HT-29 (cell line): ENCODE measurements at places on chromosomes 11 and 22. TPM values are rescaled to one million over a fixed set of nuclear protein-coding genes. Genes with fewer than 3 reads are reported as not detected.

GSTT2B gene
- total RNA-seq, result 0.70 and 0.89 TPM in 2 replicates

WT1 gene
- not detected in 2 replicates for total RNA-seq

DNA sequence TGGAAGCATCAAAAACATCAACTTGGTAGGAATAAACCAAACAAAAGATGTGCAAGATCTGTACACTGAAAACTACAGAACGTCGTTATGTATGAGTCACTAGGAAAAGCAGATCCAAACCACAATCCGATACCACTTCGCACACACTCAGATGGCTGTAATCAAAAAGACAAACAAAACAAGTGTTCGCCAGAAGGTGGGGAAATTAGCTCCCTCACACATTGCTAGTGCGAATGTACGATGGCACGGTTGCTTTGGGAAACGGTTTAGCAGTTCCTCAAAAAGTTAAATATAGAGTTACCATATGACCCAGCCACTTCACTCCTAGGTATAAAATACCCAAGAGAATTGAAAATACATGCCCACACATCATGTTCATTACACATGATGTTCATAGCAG, 14.8 kb upstream of the CARD10 start:
- DNase-seq, result peak; percentile 65

GRCh38 chr11:75592715-75593114, 30.7 kb downstream of the SERPINH1 start:
- DNase-seq, result no peak

UBQLNL gene
- total RNA-seq, result not detected in 2 replicates

MCAT gene
- total RNA-seq, result 40.9 and 43.1 TPM in 2 replicates

- peak; percentile 53 for DNase-seq
Measured at GRCh38 chr11:5291207-5291838, 10.4 kb downstream of the OR51B4 start.

KDM4F gene
- not detected in 2 replicates for total RNA-seq

- no peak for DNase-seq
Measured at GRCh38 chr11:7253800-7254199, 2.1 kb downstream of the SYT9 start.

GRCh38 chr11:122656073-122656630, 630 bp downstream of the UBASH3B start:
- DNase-seq, result peak; percentile 74

DNA sequence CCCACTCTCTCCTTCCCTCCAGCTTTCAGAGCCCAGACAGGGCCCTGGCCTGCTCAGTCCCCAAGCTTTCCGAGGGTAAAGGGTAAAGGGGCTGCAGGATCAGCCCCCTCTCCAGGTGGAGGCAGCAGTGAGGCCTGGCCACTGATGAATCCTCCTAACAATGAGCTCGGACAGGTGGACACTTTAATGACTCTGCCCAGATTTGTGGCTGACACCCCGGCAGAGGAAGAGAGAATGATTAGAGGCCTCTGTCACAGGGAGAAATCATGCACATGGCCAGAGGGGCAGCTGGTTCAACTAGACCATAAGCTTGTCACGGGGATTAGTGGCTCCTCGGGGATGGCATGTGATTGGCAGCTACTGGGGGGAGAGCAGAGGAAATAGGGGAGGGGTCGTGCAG, 587.5 kb upstream of the B3GAT1 start:
- no peak for DNase-seq

TMEM126A gene
- 13.0 and 24.1 TPM in 2 replicates for total RNA-seq

DNA sequence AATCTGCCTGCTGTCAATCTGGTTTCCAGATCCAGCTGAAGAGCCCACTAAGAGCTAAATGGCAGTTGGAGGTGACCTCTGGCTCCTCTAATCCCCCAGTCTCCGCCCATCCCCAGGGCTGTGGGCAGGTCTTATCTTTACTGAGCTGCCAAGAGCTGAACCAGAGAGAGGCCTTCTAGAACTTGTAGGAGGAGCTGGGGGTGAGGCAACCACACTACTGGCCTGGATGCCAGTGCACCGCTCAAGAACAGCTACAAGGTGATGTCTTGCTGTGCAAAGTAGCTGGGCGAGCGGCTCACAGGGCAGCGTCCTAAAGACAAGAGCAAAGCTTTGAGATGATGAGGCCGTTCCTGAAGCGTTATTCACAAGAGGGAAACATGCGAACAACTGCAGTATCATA, 374.6 kb downstream of the CTTN start:
- no peak for DNase-seq

HEPN1 gene
- total RNA-seq, result not detected in 2 replicates

DNA sequence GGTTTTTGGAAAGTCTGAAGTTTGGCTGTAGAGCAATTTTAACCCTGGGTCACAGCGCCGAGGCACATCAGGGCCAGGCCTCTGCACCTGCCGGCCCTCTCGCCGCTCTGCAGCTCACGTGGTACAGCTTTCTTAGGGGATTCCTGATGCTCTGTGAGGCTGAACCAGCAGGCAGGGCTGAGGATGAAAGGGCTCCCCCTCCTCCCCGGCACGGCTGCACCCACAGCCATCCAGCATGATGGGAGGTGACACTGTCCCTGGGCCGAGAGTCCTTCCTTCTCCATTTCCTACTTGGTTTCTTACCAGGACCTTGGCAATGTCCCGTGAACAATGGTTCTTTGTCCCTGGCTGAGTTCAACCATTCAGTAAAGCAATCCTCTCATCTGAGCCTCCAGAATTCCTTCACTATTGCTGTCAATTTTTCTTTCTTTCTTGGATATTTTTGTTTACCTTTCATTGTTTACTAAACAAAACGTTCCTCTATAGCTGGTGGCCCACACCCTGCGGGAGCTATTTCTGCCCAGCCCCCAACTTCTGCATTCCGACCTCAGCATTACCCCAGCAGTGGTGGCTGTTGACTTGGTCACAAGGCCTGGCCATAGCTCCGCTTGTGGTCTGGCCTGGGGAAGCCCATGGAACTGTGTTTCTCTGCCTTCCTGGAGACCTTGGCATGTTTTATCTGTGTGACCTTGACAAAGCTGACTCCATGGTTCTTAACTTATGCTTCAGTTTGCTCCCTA, 172.8 kb upstream of the B3GAT1 start:
- no peak for DNase-seq
